ENCODE measurements at places on chromosomes 2 and 18. TPM values are rescaled to one million over a fixed set of nuclear protein-coding genes. Genes with fewer than 3 reads are reported as not detected.

GAL3ST2 gene
- total RNA-seq, result 0.21 TPM

ING5 gene
- total RNA-seq, result 47.1 TPM

RAB17 gene
- not detected for total RNA-seq

CFAP221 gene
- not detected for total RNA-seq

PDCD1 gene
- 53.0 TPM for total RNA-seq

RNU2-63P gene
- 21.4 TPM for total RNA-seq

SCN9A gene
- not detected for total RNA-seq

GALNT3 gene
- 2.6 TPM for total RNA-seq

ZRANB3 gene
- 10.7 TPM for total RNA-seq

UGT1A3 gene
- total RNA-seq, result not detected

CLEC4F gene
- not detected for total RNA-seq

HAUS1 gene
- 55.2 TPM for total RNA-seq

LBX2 gene
- total RNA-seq, result 0.36 TPM

OSBPL6 gene
- total RNA-seq, result 2.0 TPM

GKN2 gene
- total RNA-seq, result not detected
